ENCODE measurements at places on chromosomes 3 and 15.

GRCh38 chr3:41296556-41296955 lies 97.3 kb downstream of the CTNNB1 start:
- DNase-seq, result no peak

- DNase-seq, result no peak
These were observed 170.9 kb downstream of the PLCL2 start for GRCh38 chr3:17055374-17056276.

GRCh38 chr15:70111203-70112073 lies 13.7 kb upstream of the TLE3 start:
- peak; percentile 89 for DNase-seq

- no peak for DNase-seq
These were observed 74.4 kb downstream of the DLG1 start for GRCh38 chr3:197224034-197224444.

GRCh38 chr3:11582191-11582968 lies 61.3 kb downstream of the VGLL4 start:
- no peak for DNase-seq

- DNase-seq, result no peak
These were observed 530.2 kb downstream of the SOX2 start for GRCh38 chr3:182241766-182242488.

- DNase-seq, result peak; percentile 92
These were observed 437 bp downstream of the KLF13 start for GRCh38 chr15:31326875-31327668.

DNA sequence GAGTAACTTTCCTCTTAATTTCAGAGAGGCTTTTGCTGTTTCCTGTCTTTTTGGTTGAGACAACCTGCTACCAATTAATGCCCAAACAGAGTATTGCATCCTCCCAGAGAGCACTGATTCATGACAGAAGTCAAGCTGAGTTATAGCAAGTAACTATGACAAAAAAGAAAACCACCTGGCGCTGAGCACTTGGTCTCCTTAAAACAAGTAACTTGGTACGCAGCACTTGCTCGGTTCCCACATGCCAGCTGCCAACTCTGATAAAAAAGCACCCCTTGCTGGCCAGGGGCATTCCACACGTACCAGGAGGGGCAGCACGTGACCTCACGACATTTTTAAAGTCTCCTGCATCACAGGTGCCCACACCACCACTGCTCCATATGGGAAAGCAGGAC lies 13.5 kb upstream of the MYO5C start:
- DNase-seq, result no peak

- DNase-seq, result no peak
These were observed 54.9 kb downstream of the TGFBR2 start for GRCh38 chr3:30661098-30661873.

DNA sequence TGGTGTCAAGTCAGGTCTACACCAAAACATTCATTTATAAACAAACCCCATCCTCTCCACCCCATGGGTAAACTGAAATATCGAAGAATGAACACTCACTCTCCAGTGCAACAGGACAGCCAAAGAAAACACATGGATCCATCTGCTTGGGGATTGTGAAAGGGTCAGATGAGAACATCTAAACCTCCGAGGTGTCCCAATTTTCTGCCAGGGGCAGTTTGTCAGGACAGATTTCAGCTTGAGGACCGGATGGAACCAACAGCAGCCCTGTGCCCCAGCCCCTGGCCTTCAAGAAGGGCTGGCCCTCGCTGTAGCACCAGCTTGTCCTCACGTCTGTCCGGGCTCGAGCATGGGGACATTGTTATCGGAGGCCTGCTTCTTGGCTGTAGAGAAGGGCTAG lies 45.5 kb downstream of the PCSK6 start:
- no peak for DNase-seq

DNA sequence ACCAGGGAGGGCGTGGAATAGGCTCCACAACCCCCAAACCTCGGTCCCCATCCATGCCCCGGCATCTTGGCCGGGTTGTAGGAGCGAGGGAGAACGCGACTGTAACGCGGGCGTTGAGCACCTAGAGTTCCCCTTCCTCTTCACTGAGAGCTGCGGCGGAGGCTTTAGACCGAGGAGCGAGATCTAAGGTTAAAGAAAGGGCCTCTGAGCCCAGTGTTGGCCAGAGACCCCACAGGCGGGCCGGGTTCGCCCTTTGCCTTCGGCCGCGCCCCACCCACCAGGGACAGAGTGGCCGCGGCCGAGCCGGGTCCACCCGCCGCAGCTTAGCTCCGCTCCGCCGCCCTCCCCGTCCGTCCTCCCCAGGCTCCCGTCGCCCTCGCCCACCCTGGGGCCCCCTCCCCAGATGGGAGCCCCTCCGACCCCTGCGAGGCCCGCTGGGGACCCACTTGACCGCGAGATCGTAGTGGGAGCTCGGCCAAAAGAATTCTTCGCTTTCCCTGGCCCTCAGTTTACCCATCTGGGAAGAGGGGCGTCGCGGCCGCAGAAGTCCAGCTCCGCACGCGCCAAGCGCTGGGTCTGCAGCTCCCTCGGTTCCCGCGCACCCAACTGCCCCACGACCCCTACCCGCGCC lies 425 bp downstream of the ANPEP start:
- DNase-seq, result no peak

DNA sequence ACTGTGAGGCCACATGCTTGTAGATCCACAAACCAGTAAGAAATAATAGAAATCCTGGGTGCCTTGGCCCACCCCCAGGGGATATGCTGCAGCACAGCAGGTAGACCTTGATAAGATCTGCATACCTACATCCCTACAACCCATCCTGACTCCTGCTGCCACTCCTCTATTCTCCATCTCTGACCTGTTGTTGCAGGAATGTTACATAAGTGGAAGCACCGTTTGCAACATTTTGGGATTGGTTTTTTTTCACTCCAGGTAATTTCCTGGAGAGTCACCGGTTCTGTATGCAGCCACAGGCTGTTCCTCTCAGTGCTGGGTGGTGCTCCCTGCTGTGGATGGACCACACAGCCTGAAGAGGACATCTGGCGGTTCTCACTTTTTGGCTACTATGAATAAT lies 16.1 kb upstream of the CSPG5 start:
- no peak for DNase-seq

- no peak for DNase-seq
These were observed 908.9 kb downstream of the ROBO1 start for GRCh38 chr3:78858910-78859309.

- no peak for DNase-seq
These were observed 25.4 kb downstream of the PXK start for GRCh38 chr3:58358092-58358491.

- DNase-seq, result no peak
These were observed 3.1 kb upstream of the NR1I2 start for GRCh38 chr3:119778811-119779210.

- no peak for DNase-seq
These were observed 2.7 kb upstream of the FNDC3B start for GRCh38 chr3:172036541-172037215.

- no peak for DNase-seq
These were observed 276.5 kb downstream of the EDEM1 start for GRCh38 chr3:5463991-5464390.

DNA sequence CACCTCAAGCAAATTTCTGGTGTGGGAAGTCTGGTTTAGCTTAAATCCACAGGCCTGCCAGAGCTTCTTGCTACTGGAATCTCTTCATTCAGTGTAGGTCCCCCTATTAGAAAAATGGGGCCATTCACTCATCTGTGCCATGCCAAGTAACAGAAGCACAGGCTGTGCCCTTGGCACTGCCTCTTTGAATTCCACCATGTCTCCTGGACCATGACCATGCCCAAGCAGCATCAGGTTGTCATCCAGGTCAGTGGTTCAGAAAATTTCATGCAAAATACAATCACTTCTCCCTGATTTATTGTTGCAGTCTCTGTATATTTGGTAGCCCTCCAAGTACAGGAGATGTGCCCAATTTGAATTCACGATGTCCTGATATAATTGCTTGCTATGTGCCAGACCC lies 602.1 kb upstream of the ZNF385D start:
- no peak for DNase-seq

GRCh38 chr3:5275529-5275928 lies 88.0 kb downstream of the EDEM1 start:
- DNase-seq, result no peak

GRCh38 chr15:41558400-41559238 lies at the start of gene TYRO3:
Gene TYRO3, plus strand, starts transcription at chr15:41559212. Its CDS starts 46 bp downstream, at chr15:41559258.
- DNase-seq, result peak; percentile 86

DNA sequence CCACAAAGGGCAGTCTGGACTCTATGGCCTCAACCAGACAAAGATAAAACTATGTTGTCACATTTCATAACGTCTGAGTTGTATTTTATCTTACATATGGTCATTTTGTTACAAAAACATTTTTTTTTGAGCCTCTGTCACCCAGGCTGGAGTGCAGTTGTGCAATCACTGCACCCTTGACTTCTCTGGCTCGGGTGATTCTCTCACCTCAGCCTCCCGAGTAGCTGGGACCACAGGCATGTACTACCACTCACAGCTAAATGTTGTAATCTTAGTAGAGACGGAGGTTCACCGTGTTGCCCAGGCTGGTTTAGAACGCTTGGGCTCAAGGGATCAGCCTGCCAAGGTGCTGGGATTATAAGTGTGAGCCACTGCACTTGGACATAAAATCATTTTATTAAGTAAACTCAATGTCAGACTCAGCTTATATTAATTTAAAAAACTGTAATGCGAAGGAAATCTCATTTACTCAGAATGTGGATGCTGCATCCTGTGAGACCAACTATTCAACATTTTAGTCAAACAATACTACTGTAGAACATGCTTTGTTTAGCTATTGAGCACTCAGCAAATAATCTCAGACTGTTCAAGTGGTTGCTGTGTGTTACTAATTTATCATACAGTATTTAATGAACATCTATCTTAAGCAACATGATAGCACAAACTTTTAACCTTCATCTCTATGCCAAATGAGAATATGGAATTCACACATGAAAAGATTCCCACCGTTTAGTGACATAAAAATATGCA lies 209.2 kb downstream of the TBL1XR1 start:
- DNase-seq, result no peak

- DNase-seq, result no peak
These were observed 195.2 kb upstream of the MCTP2 start for GRCh38 chr15:94036156-94036555.

GRCh38 chr15:41043276-41043951 lies 72.7 kb downstream of the INO80 start:
- no peak for DNase-seq

GRCh38 chr15:88028024-88028423 lies 228.5 kb downstream of the NTRK3 start:
- no peak for DNase-seq

DNA sequence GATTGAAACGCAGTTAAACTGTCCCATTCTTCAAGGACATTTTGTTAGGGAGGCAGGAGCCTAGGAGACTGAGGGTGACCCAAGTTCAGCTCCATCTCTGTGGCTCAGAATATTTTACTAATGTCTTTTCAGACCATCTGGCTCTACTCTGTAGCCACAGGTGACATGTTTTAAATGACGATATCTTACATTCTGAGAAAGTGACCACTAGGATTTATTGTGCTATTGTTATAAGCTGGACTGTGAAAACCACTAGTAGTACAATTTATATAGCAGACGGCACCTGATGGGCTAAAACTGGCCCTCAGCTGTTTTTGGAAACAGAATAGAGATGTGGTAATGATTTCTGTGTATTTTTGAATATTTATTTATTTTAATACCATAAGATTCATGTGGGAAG lies 55.5 kb downstream of the MCF2L2 start:
- no peak for DNase-seq

GRCh38 chr3:177307391-177307790 lies 110.1 kb upstream of the TBL1XR1 start:
- no peak for DNase-seq

DNA sequence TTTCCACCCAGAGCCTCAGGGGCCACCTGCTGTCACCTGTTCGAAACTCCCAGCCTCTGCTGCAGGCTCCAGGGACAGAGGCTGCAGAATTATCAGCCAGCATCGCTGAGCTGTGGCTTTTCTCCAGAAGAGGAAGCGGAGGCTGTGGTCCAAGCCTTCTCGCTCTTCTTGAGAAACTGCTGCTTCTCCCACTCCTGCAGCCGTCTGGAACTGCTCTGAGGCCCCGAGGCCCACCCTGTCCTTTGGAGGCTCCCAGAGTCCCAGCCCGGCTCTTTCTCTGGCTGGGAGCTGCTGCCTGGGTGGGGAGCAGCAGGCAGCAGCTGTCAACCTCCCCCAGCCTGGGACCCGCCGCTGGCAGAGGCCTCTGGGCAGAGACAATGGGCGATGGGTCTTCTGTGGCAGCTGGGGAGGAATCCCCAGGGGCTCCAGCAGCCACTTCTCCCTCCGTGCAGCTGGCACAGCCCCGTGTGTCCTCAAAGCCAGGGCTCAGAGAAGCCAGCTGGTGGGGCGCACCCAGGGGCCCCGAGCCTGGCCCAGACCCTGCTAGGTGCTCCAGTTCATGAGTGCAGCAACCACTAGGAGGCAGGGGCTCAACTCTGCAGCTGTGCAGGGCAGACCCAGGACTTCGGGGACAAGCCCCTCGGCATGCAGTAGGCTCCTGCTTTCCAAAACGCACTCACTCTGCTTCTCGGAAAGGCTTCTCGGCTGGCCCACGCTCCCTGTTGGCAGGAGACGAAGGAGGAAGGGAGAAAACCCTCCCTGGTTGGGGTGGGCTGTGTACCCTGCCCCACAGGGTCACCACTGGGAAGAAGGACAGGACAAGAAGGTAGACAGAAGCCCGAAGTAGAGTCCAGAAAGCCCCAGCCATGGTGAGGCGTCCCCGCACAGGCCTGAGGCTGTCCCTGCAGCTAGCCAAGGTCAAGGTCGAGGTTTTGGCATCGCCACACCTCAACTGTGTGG lies 49.9 kb upstream of the FURIN start:
- no peak for DNase-seq

GRCh38 chr3:101300073-101300472 lies 20.3 kb downstream of the IMPG2 start:
- no peak for DNase-seq

DNA sequence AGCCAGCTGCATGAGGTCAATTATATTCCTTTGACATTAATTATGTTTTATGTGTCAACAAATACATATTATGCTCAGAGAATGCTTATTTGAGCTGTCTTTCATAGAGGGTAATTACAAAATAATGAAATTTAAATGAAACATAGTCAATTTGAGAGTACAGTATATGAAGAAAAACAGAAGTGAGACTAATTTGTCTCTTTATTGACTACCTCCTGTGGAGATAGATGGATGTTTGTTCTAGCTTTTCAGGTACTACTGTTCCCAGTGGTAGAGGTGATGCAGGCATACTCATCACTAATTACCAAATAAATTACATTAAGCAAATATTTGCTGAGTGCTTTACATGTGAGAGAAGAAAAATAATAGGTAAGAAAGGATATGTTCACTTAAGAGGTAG lies 1129.6 kb downstream of the OTOL1 start:
- no peak for DNase-seq

DNA sequence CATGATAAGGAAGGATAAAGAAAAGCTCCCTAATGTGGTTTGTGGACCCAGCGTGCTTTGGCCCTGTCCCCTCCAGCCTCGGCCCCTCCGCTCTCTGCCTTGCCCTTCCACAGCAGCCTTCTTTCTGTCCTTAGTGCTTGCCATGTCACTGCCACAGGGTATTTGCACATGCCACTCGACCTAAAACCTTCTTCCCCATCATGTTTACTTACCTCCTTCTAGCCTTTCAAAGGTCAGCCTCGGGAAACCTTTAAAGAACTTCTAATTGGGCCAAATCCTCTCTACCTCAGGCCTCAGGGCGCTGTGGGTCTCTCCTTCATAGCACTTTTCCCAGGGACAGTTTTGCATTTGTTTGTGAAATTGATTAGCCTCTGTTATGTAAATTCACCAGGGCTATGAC lies 73.0 kb downstream of the SCN11A start:
- DNase-seq, result no peak

GRCh38 chr3:125351814-125352456 lies 23.2 kb downstream of the ZNF148 start:
- DNase-seq, result no peak

GRCh38 chr3:12483872-12484197 lies 445 bp upstream of the TSEN2 start:
- DNase-seq, result no peak

GRCh38 chr15:57751177-57751800 lies 44.8 kb downstream of the POLR2M start:
- no peak for DNase-seq
